ENCODE measurements at places on chromosomes 3 and 15.

DNA sequence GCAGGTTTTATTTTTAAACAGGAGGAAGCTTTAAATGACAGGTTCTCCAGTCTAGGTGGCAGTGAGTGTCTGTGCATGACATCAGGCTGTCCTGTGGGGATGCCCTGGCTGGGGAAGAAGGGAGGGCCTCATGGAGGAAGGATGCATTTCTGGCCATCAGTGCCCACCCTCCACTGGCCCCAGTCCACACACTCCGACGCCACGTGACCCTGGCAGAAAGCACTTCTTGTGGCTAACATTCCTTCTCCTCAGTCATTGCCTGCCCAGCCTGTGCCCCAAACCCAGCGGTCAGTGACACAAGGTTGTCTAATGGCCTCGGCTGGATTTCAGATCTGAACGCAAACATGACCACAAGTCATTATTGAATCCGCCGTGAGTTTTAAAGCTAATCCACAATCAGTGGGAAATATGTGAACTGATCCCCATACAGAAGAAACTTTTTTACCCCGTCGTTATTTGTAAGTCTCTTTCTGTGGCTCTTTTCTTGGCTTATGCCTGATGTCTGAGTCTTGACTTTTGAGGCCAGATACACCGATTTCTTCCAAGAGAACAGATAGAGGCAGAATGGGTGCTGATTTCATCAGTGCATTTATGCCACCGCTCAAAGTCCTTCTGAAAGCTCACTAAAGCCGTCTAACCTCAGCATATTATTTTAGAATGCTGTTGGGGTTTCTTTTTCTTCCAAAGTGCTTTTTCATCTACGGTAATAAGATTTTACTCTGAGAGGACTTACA, 17.3 kb upstream of the LRRK1 start:
- DNase-seq = no peak

DNA sequence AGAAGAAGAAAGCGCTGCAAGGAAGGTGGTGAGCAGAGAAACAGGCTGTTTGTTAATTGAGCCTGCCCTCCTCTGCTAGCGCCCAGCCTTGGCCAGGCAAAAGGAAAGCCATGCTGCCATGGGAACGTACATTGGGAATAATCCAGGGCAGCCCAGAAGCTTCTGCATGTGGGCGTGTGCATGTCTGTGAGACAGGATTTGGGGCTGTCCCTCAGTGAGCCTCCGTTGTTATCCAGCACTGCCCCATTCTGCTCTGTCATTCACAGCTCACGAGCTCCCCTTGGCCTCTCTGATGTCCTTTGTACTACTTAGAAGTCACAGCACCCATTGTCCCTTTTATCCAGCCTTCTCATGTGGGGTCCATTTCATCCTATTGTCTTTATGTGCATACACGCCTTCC, 239.1 kb upstream of the ROPN1 start:
- DNase-seq = no peak

DNA sequence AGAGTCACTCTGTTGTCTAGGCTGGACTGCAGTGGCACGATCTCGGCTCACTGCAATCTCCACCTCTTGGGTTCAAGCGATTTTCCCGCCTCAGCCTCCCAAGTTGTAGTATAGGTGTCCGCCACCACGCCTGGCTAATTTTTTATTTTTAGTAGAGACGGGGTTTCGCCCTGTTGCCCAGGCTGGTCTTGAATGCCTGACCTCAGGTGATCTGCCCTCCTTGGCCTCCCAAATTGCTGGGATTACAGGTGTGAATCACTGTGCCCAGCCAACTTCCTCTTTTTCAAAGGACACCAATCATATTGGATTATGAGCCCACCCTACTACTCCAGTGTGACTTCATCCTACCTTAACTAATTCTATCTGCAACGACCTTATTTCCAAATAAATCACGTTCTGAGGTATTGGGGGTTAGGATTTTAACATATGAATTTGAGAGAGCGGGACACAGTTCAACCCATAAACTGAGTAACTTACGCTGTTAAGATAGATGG, 3.2 kb downstream of the ISG20 start:
- no peak for DNase-seq

DNA sequence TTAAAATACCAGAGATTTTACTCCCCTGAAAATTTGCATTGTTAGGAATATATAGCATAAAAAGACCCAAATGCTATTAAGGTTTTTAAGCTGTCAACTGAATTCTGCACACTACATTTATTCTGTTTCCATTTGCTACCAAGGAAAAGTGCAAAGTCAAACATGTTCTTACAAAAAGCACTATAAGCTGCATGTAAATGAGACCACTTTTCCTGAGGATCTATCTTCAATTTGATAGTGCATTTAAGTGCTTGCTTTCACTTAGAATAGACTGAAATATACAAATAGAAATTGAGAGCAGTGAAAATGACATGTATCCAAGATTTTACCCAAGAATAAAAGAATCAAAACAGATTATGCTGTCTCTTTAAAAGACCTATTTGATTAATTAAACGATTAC, 1216.2 kb downstream of the ROBO2 start:
- no peak for DNase-seq

- no peak for DNase-seq
These were observed 179.1 kb downstream of the THSD4 start for GRCh38 chr15:71294251-71294910.

- DNase-seq = no peak
These were observed 221.9 kb upstream of the LYSMD4 start for GRCh38 chr15:99955181-99955525.

DNA sequence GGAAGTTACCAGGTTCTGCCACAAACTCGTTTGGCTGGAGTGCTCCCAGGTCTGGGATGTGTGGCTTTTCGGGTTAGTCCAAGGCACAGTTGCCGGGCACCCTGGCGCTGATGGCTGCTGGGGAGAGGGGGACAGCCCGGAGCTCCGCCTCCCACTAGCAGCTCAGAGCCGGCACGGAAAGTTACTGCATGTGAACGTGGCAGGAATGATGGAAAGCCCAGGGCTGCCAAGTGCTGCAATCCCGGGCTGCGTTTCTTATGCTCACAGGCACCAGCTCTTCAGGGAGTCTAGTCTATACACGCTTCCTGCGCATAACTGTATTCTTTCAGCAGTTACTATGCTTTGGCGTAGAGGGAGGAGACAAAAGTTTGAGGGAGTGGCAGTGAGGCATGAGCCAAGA, 141.8 kb upstream of the ICE2 start:
- no peak for DNase-seq

- no peak for DNase-seq
These were observed 71.9 kb upstream of the RNU6-1 start for GRCh38 chr15:67911727-67912126.

- no peak for DNase-seq
These were observed 1038.5 kb upstream of the NR2F2 start for GRCh38 chr15:95291898-95292472.

DNA sequence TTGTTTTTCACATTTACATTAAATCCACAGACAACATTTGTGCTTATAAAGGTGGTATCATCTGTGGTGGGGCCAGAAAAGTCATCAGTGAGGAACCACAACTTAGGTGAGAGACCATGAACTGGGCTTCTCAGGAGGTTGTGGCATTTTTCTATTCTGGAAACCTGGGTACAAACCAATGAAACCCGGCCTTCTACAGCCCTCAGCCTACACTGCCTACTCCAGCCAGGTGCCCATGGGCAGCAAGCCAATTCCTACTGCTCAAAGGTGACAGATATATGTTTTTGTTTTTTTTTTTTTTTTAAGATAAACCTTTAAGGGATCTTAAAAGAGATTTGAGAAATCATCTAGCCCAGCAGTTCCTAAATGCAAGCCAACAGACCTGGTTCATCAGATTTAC, 20.3 kb downstream of the SPG21 start:
- DNase-seq = no peak

DNA sequence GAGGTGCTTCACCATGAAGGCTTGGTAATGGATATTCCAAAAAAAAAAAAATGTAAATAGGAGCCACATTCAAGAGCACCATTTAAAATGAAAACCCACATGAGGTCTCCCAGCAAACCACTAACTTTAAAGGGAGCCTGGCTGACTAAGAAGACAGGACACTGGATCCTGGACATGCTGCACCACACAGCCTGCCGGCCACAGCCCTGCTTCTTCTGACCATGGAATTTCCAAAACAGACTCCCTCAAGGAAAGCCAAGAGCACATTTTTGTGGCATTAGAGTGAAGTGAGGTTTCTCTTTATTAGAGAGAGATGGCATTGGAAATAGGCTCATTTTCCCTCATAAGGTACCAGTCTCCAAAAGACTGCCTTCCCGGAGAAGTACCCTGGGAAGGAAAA, 113.9 kb downstream of the RORA start:
- no peak for DNase-seq

GRCh38 chr15:99603828-99604227, 38.0 kb downstream of the MEF2A start:
- DNase-seq = no peak

DNA sequence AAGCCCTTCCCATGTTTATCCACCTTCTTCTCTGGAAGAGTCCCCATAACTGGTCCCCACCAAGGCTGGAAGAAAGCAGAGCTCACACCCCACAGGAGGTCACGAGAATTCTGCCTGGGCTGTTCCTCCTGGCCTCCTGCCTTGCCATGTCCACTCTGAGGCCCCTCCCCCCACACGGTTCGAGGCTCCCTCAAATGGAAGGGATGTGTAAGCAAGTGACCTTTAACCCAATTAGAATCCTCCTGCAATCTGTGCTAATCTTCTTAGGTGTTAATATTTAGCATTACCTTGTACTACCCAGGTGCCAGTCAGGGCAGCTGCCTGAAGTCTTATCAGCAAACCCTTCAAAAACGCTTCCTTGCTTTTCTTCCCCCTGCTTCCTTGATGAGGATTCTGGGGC, 32.4 kb upstream of the DYNC1LI1 start:
- DNase-seq = no peak

- DNase-seq = no peak
These were observed 41.6 kb upstream of the AP3B2 start for GRCh38 chr15:82751308-82751707.

GRCh38 chr3:28036599-28037575, 204.5 kb upstream of the CMC1 start:
- no peak for DNase-seq

GRCh38 chr3:116050311-116050915, 394.9 kb downstream of the LSAMP start:
- DNase-seq = no peak

GRCh38 chr3:39423436-39423970, 17.0 kb downstream of the RPSA start:
- no peak for DNase-seq

DNA sequence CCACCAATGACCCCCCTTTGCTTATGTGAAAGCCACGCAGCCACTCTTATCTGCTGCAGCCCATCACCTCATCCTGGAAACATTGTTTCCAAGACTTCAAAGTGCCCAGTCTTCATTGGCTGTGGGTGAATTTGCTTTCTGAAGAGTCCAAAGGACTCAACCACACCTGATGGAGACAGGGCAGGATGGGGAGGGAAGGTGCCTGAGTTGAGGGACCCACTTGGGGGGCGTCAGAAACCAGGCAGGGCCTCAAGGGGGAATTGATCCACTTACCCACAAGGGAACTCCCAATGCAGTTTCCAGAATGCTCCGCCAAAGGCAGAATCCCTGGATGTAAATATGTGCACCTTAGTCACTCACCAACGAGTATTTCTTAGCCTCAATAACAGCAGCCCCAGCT, 147.9 kb upstream of the ATP2B2 start:
- DNase-seq = no peak

GRCh38 chr3:62035402-62036057, 337.8 kb downstream of the FEZF2 start:
- no peak for DNase-seq

GRCh38 chr3:106570426-106570825, 701.6 kb upstream of the CBLB start:
- DNase-seq = no peak
